ENCODE measurements at places on chromosomes 5 and 9.

GRCh38 chr5:67790390-67790789 lies 425.2 kb upstream of the PIK3R1 start:
- DNase-seq = no peak

DNA sequence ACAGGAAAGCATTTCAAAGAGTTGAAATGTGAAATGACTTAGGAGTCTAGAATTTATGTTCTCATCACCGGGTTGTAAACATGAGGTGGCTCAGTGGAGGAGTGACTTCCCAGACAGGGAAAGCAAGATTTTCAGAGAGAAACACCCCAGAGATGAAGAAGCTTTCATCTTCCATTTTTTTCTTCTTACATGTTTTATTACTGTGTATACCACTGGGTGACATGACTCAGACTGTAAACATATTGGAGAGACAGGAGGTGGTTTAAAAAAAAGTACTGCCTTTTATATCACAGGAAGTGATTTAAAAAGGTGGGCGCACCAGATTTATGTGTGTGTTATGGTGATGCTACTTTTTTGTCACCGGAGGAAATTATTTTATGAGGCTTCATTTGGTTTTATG lies 209.1 kb upstream of the TUT7 start:
- no peak for DNase-seq

DNA sequence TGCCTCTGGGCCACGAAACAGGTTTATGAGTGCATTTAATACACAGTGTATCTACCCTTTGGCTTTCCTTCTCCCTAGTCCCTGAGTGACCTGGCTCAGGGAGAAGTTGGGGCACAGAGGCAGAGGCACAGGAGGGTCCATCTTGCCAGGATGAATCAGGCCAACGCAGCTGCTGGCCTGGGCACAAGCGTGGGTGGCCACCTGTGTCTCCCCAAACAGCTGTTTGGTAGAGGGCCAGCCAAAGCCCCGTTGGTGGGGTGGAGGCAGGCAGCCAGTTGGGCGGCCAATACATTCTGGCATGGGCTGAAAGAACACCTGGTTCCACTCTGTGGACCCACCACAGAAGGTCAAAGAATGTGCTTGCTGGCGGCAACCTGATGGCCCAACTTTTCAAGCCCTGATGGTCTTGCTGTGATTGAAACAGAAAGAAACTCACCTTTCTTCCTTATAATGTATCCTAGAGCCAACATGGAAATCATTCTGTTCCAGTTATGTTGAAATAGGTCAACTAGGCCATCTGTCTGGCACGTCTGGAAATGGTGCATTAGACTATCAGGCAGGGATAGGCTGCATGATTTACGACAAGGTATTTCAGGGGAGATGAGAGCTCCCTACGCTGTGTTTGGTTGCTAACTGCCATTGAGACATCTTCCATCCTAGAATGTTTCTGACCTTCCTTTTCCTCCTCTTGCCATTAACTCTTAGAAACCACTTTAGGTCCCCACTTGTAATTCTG lies 337.4 kb downstream of the ADAMTS6 start:
- no peak for DNase-seq

GRCh38 chr5:131367219-131367860 lies 103.5 kb downstream of the CDC42SE2 start:
- no peak for DNase-seq

DNA sequence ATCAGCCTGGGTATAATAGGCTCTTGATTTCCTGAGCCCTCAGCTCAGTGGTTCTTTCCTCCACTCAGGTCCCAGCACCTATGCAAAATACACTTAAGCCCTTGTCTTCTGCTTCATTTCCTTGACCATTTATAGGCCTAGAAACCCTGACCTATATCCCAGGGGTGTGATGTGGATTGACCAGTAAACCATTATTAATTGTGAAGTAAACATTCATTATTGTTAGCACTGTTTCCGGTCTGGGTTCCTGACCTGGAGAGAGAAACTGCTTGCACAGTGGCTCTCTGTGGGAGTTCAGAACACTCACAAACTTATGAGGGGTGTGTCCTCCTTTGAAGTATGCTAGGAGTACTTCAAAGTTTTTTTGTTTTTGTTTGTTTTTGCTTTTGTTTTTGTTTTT lies 19.6 kb upstream of the TOMM5 start:
- no peak for DNase-seq

- no peak for DNase-seq
Measured at GRCh38 chr5:52800394-52801213, 12.9 kb downstream of the ITGA1 start.

GRCh38 chr5:79771387-79771786 lies 81.8 kb downstream of the CMYA5 start:
- DNase-seq = peak; percentile 29

DNA sequence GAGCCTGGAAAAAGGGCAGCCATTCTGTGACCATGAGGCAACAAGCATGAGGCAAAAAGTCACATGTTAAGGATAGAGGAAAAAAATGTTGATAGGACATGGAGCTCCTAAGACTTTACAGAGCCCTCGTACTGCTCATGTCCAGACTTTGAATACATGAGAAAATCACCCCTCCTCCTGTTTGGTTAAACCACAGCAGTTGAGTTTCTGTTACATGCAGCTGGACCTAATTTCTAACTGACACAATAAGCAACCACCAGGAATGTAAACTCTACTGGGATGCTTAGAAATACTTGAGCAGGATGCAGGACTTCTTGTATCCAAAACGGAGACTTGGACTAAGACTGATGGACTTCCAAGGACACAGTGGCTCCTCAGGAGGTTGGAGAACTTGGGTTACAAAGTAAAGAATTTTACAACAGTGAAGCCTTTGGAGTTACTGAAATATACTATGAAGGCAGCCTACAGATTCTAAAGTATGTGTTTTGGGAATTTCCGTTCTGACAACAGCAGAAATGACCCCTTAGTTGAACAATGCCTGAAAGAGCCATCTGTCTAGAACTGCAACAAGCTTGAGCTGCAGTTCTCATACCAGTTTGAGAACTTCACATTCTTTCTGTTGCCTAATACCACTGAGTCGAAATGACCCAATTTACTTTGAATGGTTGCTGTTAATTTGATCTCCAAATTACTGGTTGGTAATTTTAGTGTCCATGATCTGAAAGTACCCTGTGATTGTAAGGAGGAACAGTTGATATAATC lies 268.9 kb downstream of the PIK3R1 start:
- peak; percentile 86 for DNase-seq

GRCh38 chr5:157865781-157866180 lies 6.8 kb upstream of the CLINT1 start:
- DNase-seq = no peak

DNA sequence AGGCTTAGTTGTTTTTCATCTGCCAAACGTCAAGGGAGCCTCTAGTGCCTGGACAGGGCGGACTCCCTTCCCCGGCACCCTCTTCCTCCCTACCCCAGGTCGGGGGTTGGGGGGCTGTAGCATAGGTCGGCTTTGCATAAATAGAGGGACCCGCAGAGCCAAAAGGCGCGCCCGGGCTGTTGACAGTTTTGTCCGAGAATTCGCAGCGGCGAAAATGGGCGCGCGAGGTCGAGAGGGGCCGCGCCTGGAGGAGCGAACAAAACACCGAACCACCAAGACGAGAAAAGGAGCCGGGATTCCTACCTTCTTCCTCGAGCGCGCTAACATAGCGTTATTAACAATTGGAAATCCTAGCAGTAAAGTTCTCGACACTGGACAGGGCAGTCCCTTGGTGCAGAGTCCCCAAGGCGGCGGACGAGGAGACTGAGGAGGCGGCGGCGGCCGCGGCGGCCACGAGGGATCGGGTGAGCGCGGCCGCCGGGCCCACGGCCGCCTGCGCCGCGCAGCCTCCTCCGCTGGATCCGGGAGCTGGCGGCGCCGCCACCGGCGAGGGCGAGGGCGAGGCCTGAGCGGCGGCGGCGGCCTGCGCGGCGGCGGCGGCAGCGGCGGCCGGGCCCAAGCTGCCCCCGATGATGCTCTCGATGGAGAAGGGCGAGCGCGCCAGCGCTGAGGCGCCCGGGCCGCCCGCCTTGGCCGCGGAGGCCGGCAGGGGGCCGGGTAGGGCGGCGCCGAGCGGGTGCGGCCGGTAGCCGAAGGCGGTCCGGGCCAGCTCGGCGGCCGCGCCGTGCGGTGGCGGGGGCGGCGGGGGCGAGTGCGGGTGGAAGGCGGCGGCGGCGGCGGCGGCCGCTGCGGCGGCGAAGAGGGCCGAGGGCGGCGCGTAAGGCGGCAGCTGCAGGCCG lies 1.7 kb downstream of the FOXD1 start:
- DNase-seq = no peak

DNA sequence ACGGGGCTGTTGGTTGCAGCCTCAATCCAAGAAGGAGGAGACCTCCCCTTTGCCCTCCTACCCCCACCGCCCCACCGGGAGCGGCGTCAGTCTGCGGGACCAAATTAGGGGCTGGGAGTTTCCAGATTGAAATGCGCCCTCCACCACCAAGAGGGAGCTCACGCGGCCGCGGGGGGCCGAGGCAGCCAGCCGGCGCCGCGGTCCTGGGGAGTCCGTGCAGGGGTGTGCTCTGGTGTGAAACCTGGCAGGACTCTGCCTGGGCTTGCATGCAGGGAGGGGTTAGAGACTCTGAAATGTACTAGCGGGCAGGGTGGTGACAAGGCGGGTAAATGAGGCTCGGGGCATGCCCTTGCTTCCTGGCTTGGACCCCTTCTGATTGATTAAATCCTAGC lies 989 bp upstream of the FBN2 start:
- DNase-seq = no peak

DNA sequence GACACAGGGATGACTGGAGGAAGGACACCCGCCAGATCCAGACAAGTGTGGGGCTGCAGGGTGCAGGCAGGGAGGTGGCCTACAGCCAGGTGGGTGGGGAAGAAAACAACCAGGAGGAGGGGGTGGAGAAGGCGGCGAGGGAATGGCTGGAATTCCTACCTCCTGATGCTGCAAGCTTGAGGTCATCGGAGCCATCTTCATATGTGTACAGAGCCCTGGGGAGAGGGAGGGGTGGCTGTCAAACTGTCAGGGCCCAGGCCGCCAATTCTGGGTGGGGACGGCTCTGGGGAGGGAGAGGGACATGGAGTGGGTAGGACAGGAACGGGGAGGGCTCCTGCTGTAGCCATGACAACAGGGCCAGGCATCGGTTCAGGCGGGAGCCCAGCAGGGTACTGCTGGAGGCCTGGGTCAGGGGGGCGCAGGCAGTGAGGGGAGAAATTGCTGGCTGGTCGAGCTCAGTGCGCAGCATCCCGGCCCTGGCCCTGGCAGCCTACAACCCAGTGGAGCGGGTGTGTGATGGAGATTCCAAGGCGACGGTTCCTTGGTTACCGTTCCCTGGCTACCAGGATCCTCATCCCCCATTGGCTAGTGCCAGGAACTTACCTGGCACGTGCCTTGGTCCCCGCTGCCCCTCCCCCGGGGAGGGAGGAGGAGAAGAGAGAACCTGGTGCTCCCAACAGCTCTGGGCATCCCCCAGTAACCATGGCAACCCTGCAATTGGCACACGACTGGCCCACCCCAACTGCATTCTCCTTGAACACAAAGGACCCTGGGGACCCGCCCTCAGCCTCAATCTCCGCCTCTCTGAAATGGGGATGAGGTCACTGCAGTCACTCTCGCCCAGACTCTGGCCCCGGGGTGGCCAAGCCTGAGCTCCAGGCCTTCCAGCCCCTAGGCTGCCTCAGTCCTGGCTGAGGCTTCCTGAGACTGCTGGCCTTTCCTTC lies 4.5 kb downstream of the DBN1 start:
- DNase-seq = no peak

GRCh38 chr5:89351975-89352374 lies 469.0 kb upstream of the MEF2C start:
- DNase-seq = no peak

DNA sequence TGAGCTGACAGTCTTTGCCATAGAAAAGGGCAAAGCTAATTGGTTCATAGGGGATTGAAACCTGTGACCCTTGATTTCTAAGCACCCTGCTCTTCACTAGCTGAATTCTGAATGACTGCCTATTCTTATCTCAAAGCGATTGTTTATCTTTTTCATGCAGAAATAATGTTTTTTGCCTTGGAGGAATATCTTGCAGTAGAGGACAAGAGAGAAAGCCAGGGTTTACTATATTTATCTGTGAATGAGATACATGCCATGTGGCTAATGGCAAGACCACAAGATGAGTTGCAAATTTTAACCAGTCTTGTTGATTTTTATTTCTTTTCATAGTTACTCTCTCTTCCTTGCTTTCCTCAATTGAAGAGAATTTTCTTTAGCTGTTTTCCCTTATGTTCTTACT lies 185.0 kb downstream of the CNTLN start:
- no peak for DNase-seq

DNA sequence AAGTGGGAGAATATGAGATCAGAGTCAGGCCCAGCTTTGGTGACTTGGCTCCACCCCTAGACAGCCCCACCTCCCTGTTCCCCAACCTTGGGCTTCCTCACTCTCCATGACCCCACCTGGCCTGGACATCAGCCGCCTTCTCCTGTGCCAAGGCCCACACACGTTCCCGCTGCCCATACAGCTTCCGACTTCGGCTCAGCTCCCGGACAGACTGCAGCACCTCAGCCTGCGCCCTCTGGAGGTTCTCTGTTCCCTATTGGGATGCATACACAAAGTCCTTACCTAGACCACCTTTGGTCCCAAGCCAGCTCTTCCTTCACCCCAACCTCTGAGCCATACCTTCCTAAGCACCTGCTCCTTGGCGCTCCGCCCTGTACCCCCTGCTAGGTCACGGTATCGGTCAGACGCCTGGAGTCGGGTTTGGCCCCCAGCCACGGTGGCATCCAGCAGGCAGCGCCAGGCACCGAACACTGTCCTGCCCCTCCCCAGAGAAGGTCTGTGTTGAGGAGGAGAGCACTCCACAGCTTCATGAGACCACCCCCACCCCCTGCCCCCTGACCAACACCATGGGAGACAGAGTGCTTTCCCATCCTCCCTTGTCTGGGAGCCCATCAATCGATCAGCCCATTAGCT lies 2.0 kb downstream of the FCHSD1 start:
- DNase-seq = no peak

GRCh38 chr5:150120617-150121447 lies 34.5 kb upstream of the CSF1R start:
- DNase-seq = no peak

DNA sequence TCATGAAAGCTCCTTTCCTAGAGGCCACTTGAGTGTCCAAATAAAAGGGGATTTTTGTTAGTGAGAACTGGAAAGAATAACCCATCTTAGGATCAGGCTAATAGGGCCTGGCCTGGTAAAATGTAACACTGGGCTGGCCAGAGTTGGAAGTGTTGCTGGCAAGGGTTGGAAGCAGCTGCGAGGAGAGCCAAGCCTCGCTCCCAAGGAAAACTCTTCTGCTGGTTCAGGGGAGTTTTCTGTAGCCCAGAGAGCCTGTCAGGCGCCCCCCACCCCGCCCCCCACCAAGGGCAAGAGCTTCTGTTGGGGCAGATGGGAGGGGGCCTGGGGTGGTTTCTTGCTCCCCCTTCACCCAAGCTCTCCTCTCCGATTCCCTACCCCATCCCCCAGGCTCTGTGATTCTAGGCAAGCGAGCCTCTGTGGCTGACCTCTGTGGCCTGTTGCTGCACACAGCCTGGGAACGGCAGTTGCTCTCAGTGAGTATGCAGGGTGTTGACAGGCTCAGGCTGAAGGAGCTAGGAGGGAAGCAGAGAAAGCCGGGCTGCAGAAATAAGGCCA lies 547.8 kb downstream of the CCDC171 start:
- no peak for DNase-seq

- no peak for DNase-seq
Measured at GRCh38 chr5:152689250-152689711, 284.2 kb upstream of the NMUR2 start.

- no peak for DNase-seq
Measured at GRCh38 chr5:133261993-133262392, 210.2 kb downstream of the HSPA4 start.

All from AG09319 (cell line).